ENCODE measurements at places on chromosomes 5 and 9.

DNA sequence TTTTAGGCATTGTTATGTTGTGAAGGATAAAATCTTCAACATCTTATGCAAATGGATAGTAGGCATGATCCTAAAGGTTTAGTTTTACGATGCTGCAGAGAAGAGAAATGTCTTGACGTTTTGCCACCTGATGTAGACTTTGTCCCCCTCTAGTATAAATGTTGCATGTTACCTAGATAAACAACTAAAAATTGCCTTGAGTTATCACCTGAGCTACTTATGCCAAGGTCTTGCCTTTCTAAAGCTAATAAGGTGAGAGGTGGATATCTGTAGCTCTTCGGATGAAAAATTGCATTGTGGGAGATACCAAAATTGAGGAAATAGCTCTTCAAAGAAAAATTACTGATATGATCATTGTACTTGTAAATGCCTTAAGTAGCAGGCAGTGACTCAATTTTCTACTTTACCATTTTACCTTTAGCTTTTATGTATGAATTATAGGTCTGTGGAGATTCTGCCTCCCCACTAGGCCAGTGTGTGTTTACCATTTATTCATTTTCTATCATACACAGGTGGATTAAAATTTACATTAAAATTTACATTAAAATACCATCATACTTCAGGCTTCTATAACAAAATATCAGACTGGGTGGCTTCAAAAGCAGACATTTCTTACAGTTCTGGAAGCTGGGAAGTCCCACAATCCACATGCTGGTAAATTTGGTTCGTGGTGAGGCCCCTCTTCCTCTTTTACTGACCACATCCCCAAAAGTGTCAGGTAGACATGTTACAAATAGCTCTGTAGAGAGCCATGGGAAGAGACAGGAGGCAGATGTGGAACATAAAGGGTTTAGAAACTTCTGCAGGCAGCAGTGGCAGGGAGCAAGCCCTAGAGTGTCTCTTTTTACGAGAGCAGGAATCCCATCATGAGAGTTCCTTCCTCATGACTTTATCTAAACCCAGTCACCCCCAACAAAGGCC lies 100.7 kb upstream of the ERBIN start:
- DNase-seq, result no peak

DNA sequence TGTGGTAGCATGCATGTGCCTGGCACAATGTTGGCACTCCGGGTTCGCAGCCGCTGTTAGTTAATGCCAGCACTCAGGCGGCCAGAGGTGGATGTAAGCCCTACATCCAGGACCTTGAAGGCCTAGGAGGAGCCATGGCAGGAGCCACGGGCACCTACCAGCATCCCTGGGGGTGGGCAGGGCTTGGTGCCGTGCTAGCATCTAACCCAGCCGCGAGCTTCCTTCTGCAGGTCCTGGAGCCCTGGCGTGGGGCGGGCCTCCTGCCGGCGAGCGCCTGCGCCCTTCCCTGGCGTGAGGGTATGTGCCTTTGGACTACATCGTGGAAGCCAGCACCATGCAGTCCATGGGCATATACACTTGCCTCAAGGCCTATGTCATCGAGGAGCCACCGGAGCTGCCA lies 53.8 kb downstream of the COL27A1 start:
- DNase-seq, result no peak

- no peak for DNase-seq
Measured at GRCh38 chr9:6566409-6567139, 79.0 kb downstream of the GLDC start.

DNA sequence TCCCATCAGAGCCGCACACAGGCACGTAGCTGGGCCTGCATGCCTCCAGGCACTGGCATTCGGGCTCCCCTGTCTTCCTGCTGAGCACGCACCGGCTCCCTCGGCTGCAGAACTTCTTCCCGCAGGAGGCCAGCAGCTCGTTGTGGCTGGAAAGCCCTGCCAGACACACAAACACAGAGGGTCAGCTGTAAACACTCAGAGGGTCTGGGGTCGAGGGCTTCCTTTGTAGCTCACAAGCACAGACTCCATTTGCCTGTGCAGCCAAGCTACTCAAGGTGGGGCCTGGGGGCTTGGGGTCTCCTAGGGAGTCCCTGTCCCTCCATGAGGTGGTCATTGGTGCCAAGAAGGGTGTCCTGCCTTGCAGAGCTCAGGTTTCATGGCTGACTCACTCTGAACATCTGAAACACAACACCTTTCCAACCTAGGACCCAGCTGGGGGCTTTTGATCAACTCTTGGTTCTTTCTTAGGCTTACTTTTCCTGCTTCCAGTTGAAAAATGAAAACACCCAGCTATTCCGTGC lies 211.4 kb downstream of the FSTL4 start:
- DNase-seq, result no peak

DNA sequence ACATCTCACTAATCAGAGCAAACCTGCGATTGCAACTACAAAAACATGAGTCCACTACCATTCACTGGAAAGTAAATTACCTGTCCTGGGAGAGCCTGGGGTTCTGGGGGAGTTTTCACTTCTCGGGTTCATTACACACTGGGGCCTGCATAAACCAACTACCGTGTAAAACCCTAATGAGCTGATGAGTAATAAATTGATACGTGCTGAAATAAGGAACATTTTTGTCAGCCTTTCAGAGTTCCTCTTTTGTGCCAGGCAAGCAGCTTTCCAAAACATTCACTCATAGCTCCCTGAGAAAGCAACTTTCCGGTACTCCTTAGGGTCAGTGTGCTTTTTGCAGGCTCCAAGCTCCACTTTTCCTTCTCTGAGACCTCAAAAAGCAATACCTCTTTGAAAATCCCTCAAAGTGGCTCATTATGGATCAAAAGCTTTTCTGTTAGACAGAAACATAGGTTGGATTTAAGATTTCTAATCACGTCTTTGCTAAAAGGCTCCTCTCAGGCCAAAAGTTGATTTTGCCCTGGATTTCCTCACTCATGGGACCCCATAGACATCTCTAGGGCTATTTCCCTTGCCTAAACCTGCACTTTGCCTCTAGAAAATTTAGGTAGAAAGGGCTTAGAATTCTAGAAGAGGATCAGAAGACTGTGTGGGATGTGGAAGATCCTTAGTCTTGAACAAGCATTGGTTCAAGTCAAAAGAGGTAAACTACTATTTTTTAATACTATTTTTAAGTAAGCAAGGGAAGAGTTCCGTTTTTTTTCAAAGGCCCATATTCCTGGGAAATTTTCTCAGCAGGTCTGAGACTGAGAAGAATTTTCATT lies 74.8 kb downstream of the ST8SIA4 start:
- no peak for DNase-seq

- DNase-seq, result no peak
Measured at GRCh38 chr9:137295238-137295811, 6.7 kb downstream of the NRARP start.

DNA sequence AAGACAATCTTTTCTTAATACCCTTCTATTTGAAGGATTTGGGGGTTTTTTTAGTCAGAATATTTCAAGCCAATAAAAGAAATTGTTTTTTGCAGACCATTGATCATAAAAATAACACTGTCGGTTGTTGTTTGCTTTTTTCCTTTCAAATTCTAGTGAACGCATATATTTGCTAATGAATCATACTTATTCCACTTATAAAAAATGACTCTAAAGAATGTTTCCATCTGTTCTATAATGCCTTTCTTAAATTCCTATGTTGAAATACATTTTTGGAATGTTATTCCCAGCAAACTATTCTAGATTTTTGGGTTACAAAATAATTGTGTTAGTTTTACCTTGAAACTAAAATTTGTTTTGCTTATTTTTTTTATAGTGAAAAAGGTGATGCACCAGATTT lies 32.2 kb downstream of the CWC27 start:
- no peak for DNase-seq

GRCh38 chr5:78373231-78373630 lies 12.8 kb downstream of the SCAMP1 start:
- no peak for DNase-seq

DNA sequence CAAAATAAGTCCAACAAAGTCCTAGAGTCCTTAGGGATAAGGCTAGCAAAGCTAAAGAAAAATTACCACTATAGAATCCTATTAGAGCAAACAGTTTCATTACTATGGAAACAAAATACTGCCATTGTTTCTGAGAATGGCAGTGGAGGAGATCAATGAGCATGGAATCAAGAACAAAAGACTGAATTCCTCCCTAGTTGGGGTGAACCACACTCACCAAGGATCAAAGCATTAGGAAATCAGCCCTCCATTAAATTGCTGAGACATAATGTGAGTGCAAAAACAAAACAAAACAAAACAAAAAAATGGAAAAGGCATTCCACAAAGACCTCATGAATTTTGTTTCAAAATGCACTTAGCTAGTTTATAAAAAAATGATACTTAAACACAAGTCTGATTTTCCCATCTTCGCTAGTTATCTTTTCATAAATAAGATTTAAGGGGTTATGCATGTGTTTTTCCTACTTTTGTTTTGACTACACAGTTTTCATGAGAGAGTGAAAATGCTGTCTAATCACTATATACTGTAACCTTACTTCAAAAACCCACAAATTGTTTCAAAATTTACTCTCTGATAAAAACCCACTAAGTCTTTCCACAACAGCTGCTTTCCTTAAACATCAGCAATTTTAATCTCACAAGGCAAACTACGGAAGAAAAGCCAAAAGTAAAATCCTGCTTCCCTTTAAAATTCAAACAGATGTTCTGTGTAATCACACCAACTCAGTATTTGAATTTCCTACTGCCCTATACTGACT lies 9.7 kb downstream of the SERINC5 start:
- DNase-seq, result no peak

DNA sequence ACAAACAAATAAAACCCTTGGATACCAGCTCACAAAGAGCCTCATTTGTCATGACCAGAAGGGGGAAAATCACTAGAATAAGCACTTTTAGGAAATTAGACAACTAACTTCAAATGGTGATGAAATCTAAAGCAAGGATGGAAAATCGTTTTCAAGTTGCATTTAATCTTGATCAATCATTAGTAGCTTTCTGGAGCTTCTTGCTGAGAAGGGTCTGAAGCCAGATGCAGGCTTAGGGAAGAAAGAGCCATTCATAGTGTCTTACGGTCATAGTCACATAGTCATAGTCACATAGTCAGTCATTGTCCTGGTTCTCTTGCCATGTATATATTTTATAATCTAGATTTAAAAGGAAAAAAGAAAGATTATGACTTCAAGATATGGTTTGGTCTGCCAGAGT lies 610.5 kb downstream of the ACTL7B start:
- DNase-seq, result no peak

GRCh38 chr5:171223927-171224326 lies 85.1 kb upstream of the TLX3 start:
- DNase-seq, result no peak

- no peak for DNase-seq
Measured at GRCh38 chr9:107760469-107761242, 271.1 kb upstream of the KLF4 start.

Data from stimulated activated CD4-positive, alpha-beta T cell treated with anti-CD3 and anti-CD28 coated beads, Interleukin-1b, Interleukin-23, amount 100 ng/mL, for 1 hour (primary cell).